ENCODE measurements at places on chromosomes 12 and 14.

GRCh38 chr12:57214398-57214781 lies 2.2 kb upstream of the NXPH4 start:
- DNase-seq, result peak; percentile 19

GRCh38 chr12:20711846-20712245 lies 16.7 kb downstream of the SLCO1C1 start:
- no peak for DNase-seq

GRCh38 chr12:18551701-18552100 lies 186.1 kb downstream of the PLCZ1 start:
- DNase-seq, result no peak

DNA sequence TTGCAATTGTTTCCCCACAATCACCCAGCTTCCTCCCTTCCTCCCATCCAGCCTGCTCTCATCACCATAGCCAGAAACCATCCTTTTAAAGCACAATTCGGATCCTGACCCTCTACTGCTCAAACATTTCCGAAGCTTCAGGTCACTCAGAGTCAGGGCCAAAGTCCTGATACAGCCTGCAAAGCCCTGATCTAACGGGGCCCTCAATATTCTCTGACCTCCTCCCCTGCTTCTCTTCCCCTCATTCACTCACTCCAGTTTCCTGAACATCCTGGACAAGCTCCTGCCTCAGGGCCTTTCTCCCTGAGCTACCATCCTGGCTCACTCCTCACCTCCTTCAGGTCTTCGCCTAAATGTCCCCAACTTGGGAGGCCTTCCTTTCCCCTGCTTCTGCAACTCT lies 46.1 kb downstream of the PITPNM2 start:
- DNase-seq, result no peak

DNA sequence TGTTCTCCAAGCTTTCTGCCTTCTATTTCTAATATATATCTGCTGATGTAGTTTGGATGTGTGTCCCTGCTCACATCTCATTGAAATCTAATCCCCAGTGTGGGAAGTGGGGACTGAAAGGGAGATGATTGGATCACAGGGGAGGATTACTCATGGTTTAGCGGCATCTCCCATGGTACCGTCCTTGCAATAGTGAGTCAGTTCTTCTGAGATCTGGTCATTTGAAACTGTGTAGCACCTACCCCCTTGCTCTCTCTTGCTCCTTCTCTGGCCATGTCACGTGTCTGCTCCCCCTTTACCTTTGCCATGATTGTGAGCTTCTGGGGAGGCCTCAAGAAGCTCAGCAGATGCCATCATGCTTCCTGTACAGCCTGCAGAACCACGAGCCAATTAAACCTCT lies 26.2 kb upstream of the ALX1 start:
- no peak for DNase-seq

GRCh38 chr14:93713726-93714405 lies 74.4 kb downstream of the PRIMA1 start:
- no peak for DNase-seq

DNA sequence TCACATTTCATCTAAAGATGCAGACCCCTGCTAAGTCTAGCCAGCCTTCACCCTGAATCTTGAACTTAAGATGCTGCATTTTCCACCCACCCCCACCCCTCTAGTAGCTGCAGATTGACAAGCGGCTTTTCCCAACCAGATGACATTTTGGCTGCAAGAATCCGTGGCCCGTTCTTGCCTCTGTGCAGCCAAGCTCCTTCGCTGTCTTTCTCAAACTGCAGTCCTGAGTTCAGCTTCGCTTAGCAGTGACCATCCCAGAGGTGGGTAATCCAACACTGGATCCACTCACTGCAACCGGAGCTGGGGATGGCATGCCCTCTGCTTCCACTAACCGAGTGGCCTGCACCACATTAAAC lies 765 bp upstream of the NFYB start:
- no peak for DNase-seq

GRCh38 chr14:103808403-103809001 lies 38.9 kb downstream of the PPP1R13B start:
- peak; percentile 22 for DNase-seq

DNA sequence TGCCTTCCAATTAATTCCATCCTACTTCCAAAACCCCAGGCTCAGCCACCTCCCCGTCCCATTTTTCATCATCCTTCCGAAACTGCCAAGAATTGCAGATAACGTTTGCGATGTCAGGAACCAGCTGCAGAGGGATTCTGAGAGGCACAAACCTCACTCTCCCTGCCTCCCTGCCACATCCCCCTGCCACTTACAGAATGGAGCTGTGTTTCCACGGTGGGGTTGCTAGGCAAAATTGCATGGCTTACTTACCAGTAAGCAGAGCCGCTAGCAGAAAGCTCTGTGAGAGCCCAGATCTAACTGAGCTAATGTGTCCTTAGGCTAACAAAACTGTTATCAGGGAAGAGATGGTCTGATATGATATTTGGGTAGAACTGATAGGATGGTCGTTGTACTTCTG lies 127.4 kb downstream of the KCNK10 start:
- DNase-seq, result no peak

- no peak for DNase-seq
Measured at GRCh38 chr12:19185262-19185929, 55.9 kb downstream of the PLEKHA5 start.

DNA sequence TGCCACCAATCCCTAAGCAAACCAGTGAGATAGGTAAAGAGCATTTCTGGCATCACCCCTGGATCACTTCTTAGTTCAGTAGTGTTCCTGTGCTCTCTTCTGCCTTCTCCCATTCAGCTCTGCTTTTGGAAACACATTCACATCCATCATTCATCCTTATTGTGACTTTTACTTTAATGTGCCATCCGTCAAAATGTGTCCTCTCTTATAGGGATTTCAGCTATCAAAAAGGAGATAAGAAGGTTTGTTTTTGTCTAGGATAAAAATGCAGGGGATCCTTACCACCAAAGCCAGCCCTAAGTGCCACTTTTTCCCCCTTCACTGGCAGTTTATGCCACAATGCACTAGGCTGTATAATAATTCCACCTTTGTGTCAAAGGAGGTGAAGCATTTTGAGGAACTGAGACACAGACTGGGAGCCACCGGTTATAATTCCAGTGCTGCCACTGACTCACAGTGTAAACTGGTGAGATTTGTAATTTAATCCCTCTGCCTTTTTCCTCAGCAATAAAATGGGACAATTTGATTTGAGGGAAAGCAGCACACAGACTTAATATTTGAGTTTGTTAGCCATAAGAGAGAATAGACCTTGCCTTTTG lies 158.6 kb downstream of the PAX9 start:
- no peak for DNase-seq

DNA sequence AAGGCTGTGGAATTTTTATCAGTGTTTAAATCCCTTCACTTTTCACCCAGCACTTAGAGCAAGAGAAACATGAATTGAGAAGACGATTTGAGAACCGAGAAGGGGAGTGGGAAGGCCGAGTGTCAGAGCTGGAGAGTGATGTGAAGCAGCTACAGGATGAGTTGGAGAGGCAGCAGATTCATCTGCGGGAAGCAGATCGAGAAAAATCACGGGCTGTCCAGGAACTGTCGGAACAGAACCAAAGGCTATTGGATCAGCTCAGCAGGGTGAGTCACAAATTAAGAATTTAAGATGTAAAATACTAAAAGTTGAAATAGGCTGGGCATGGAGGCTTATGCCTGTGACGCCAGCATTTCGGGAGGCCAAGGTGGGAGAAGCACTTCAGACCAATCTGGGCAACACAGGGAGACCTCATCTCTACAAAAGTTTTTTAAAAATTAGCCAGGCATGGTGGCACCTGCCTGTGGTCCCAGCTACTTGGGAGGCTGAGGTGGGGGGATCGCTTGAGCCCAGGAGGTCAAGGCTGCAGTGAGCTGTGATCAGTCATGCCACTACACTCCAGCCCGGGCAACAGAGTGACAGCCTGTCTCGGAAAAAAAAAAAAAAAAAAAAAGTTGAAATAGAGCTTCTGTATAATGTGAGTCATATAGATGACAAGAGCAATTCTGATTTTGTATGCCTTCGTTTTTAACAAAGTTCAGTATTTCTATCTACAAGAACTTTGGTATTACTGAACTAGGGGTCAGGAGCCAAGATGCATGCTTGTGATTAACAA lies 9.6 kb downstream of the BICDL1 start:
- DNase-seq, result no peak

- no peak for DNase-seq
Measured at GRCh38 chr12:9378430-9378835, 170.2 kb upstream of the PZP start.

- DNase-seq, result no peak
Measured at GRCh38 chr12:7162691-7163114, 26.8 kb upstream of the PEX5 start.

DNA sequence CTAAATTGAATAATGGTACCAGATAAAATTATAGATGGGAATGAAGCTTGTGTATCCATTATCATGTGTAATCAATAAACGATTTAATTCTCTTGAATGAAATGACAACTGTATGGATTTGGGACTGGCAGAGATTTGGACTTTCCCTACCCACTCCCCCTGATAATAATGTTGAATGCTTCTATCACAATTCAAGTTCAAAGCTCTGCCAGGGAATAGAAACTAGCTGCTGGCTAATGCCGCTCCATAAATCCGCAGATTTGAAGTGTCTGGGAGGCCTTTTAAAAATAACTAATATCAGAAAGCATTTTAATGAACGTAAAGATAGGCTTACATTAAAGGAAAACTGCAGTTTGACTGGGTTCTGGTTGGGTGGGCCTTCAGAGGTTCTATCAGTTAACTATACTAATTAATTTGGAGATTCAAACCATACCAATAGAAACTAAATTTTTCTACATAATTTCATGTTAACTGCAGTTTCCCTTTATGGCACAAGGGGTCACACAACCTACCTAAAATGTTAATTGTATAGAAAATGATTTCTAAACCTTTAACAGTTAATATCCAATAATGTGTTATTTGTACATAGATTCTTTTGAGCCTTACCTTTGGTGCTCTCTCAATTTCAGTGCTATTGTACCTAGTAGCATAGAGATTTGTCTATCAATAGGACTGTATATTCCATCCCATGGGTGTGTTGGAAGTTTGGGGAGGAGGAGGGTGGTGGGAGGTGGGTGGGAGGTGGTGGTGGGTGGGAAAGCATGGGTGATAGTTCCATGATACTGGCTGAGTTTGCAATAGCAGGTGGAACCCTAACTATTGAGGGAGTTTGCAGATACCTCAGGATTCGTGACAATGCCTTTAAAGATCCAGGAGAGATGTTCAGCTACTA lies 4.9 kb downstream of the HNRNPA1 start:
- DNase-seq, result no peak

DNA sequence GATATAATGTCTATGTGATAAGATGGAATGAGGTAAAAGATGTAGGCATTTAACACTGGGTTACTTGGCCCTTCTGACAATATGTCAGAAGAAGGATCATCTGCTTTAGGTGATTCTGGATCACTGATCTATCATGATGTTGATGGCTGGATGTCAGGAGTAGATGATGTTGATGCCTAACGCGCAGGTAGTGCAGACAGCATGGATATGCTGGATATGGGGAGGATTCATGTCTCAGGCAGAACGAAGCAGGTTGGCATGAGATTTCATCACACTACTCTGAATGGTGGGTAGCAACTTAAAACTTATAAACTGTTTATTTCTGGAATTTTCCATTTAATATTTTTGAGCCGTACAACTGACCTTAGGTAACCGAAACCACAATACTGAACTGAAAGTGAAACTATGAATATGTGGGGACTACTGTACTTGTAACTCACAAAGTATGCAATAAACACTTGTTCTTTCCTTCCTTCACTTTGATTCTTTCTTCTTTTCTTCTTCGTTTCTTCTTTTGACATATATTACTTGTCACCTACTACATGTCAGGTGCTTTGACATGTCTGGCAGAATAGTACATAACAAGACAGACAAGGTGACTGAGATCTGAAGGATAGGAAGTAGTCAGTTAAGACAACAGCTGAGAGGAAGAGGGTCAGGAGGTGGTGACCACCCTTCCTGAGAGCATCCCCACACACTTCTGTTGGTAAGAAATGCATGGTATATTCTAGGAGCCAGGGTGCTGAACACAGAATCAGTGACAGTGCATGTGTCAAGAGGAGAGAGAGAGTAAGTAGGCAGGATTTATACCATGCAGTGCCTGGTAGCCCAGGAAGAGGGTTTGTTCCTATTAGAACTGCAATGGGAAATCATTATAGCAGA lies 238.8 kb downstream of the PPFIA2 start:
- no peak for DNase-seq

GRCh38 chr12:43208627-43209026 lies 343.4 kb downstream of the ADAMTS20 start:
- DNase-seq, result no peak

Data from DMS 273 treated with DMSO at 0.1 percent for 48 hours (cell line).